ENCODE measurements at places on chromosomes 13 and 19.
A peak's percentile ranks its signal among the peaks of the same experiment; 100 is the strongest.

- no peak for DNase-seq
Measured at GRCh38 chr13:20239748-20240147, 7.6 kb upstream of the GJB6 start.

GRCh38 chr19:46715620-46715974, 1.3 kb downstream of the PRKD2 start:
- no peak for DNase-seq

- no peak for DNase-seq
Measured at GRCh38 chr13:38239874-38240273, 109.8 kb upstream of the UFM1 start.

- DNase-seq = peak; percentile 5
Measured at GRCh38 chr13:32587811-32588170, 1.5 kb downstream of the PDS5B start.

GRCh38 chr19:13220847-13221246, 70.6 kb downstream of the IER2 start:
- DNase-seq = no peak

- no peak for DNase-seq
Measured at GRCh38 chr19:22260499-22260898, 25.7 kb upstream of the ZNF729 start.

DNA sequence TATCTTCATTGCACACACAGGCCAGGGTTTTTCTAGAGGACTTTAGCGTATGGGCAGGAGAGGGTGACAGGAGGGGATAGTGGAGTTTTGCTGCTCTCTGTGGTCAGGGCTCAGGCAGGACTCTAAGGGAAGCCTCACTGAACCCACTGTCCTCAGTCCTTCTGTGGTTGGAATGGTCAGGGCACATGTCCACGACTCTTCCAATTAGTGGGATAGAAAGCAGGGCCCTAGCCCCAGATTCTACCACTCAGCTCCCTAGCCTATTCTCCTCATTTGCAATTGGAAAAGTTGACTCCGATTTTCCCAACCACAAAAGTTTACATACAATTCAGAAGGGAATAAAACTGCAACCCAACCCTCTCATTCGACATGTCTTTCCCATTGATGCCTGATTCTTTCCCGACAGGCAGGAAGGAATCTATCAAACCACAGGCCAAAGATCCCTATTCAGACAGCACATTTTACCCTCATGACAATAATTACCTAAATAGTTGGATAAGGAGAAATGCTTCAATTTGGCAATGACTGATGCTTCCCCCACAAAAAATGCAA, 38.2 kb downstream of the TGDS start:
- no peak for DNase-seq

GRCh38 chr13:79604752-79605151, 123.8 kb downstream of the NDFIP2 start:
- DNase-seq = no peak

DNA sequence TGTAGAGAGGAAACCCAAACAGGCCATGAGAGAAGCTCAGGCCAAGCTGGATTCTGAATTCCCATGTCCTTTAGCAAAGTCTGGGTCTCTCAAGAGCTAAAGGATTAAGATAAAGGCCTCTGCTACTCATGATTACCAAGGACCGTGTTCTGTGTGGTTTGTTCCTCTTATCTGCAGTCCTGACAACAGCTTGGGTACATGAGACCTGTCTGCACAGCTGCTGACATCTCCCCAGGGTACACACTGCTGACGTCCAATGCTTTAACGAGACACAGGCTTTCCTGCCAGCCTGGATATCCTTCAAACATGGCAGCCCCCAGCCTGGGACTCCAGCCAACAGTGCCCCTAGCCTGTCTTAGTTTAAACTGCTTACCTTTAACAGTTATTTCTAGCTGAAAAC, 211.0 kb downstream of the SLC7A1 start:
- DNase-seq = no peak

- no peak for DNase-seq
Measured at GRCh38 chr13:33446821-33447725, 161.5 kb upstream of the STARD13 start.

DNA sequence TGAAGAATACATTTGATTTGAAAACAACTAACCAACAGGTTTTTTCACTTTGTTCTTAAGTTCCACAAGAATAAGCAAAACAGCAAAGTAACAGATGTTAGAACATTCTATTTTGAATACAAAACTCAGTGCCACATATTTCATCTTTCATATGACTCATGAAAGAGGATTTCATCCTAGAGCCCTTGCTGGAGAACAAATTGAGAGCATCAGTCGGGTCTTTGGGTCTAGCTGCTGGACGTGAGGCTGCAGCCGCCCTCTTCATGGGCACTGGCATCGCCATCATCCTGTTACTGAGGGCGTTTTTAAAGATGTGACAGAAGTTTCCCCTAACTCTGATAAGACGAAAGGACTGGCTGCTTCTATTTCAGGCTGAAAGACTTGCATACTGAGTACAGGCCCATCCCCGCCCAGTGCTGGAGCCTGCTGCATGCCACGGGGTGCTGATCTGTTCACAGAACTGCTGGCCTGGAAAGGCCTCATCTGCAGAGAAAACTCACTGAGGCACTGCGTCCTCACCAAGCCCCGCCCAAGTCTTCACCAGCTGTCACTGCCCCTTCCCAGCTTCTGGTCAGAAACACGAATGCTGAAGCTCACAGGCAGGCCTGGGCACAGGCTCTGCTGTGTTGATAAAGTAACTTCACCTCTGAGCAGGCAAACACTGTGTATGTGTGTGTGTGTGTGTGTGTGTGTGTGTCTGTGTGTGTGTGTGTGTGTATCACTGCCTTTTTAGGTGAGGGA, 101.4 kb downstream of the TUBGCP3 start:
- DNase-seq = no peak

GRCh38 chr13:20160306-20161274, at the start of gene GJA3:
Gene GJA3, minus strand, starts transcription at chr13:20161052. Its CDS starts 17,764 bp downstream, at chr13:20143288.
- DNase-seq = peak; percentile 8

DNA sequence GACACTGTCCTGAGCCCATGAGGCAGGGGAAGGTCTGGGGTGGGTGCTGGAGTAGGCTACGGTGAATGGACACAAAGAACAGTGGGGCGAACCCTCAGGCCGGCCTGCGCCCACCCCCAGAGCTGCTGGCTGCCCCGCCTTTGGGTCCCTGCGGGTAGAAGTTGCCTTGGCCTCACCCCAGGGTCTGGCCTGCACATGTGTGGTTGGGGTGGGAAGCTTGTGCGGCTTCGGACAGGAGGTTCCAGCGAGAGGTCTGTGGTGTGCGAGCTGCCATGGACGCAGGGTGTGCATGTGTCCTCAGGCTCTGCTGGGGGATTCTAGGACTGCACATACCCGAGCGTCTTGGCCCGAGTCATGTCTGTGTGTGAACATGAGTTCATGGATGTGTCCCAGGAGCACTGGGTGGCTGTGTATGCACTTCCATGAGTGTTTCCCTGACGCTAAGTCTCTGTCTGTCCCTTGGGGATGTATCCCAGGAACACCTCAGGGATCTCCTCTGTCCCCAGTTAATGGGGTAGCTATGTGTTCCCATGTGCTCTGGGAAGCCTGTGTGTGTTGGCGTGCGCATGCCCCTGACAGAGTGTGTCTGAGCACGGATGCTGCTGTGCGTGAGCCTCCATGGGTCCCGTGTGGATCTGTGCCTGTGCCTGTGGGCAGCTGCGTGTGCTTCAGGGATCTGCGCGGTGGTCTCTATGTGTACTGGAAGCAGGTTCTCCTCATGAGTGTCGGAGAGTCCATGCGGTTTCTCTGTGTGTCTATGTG, 20.8 kb upstream of the POU2F2 start:
- no peak for DNase-seq

DNA sequence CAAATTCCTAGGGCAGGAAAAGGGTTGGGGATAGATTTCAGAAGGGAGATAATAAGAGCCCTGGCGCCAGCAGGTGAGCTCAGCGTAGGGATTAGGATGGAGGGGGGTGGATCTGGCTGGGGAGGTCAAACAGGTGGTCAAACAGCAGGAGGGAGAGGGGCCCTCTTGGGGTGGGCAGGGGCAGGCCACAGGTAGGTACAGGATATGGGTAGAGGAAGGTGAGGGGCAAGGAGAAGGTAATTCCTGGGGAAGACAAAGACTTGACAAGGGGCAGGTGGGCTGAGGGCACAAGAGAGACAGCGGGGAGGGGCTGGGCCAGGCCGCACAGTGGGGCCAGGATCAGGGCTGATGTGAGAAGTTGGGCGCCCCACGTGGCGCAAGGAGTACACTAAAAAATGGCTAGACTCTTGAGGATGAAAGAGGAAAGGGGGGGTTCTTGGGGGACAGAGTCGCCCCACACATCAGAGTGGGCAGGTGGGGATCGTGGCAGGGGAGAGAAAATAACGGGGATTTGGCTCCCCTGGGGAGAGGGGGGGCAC, 713 bp downstream of the KRI1 start:
- DNase-seq = peak; percentile 32

- no peak for DNase-seq
Measured at GRCh38 chr13:95822303-95822702, 145.4 kb downstream of the DNAJC3 start.

- DNase-seq = no peak
Measured at GRCh38 chr13:37216331-37216730, 110.9 kb upstream of the CSNK1A1L start.

DNA sequence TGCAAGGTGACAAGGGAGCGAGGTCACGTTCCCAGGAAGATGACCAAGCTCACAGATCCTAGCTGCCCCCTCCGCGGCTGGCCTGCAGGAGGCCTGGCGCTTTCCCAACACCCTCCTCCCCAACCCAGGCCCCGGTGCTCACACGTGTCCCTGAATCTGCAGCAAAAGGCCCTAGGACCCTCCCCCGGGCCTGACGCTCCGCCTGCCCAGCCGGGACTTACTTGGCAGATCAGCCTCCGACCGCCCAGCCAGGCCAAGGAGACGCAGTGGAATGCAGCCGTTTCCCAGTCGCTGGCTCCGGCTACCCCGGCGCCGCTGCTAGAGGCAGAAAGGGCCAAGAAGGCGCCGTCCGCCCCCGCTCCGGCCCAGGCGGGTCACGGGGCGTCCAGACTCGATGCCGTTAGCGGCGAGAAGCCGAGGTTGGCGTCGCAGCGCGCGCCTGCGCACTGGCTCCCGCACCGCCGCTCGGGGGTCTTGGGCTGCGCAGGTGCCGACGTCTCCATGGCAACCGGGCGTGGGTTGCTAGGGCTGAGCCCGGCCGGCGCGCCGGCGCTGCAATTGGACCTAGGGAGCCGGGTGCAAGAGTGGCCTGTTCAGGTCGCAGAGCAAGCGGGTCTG, at the start of gene PNMA8A:
Gene PNMA8A (minus strand): TSS at position 448 of the 618 bp plus-strand sequence. CDS start 528 bp downstream, outside the sequence.
- DNase-seq = no peak

DNA sequence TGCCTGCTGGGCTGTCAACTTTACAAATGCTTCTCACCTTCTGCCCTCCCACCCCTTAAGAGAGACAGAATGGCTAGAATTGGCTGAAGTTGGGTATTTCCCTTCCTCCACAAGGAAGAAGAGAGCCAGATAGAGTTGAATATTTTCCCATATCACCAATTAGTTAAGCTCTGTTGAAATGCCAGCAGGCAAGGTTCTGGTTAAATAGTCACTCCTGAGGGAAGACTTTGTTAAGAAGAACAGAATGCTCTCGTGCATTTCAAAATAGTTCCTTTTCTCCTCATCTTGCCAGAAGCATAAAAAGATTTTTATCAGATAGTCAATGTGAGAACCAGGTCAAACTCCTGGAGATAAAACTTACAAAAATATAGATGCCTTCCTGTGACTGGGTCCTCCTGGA, 2857.0 kb upstream of the PCDH20 start:
- DNase-seq = no peak

DNA sequence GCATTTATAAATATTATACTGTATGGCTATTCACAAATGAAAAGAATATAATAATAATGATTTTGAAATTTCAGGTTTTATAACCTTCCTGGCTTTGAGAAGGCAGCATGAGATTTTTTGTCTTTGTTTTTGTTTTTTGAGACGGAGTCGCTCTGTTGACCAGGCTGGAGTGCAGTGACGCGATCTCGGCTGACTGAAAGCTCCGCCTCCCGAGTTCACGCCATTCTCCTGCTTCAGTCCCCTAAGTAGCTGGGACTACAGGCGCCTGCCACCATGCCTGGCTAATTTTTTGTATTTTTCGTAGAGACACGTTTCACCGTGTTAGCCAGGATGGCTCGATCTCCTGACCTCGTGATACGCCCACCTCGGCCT, 64.1 kb downstream of the ZNF429 start:
- DNase-seq = no peak

GRCh38 chr19:5993648-5994358, 15.9 kb upstream of the RANBP3 start:
- no peak for DNase-seq

GRCh38 chr19:13932149-13932637, 6.0 kb downstream of the PODNL1 start:
- no peak for DNase-seq

GRCh38 chr19:42191855-42192254, 25.6 kb downstream of the DEDD2 start:
- DNase-seq = peak; percentile 84

DNA sequence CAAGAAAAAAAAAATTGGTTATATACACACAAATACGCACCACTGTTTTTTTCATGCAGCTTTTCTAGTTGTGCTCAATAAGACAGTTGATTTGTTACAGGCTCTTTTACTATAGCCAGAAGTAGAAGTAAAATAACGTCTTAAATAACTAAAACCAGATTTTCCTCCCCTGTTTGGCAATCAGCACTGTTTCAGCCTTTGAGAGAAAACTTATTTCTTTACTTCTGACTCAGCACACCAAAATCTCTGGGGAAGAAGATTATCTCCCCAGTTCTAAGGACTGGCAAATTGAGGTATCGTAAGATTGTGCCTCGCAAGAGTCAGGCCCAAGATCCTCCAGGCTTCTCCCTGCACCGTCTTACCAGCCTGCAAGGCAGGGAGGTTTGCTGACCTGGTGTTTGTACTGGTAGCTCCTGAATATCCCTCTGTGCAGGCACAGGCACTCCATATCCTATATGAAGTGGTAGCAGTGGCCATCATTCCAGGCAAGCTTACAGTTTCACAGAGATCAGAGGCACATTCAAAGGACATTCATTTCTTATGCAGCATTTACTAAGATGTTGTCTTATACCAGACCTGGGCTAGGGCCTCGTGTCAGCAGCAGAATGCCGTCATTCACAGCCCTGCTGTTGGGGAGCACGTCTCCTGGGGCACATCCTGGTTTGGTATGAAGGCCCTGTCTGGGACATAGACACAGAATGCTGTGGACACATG, 268.2 kb downstream of the ZNF536 start:
- DNase-seq = no peak

DNA sequence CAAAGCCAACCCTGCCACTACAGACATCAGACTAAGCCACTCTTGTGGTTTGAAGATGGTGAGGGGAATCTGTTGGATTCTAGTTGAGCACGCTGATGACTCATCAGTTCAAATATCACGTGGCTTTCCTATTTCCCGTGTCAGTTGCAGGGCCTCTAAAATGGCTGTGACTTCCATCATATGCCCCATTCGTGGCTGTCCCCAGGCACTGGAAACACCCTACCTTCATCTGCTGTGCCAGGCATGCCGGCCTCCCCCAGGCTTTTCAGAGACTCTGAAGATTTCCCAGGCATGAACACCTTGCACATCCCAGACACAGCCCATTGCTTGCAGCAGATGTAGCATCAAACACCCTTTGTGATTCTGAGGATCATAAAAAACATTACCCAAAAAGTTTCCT, 659.9 kb downstream of the UQCRFS1 start:
- peak; percentile 32 for DNase-seq

DNA sequence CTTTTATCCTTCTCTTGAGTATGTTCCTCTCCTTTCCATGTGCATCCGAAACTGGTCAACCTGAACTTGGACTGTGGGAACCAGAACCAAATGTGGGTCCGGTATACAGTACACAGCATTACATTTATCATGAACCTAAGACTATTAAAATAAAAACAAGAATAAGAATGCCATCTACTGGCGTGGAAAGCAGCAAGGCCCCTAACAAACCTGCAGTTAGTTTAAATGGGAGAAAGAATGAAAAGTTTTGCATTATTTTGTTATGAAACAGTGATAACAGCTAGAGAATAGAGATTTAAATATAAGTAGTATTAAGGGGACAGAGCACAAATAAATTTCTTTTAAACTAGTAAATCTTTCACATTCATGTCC, 159.5 kb downstream of the RBM26 start:
- no peak for DNase-seq
